ENCODE measurements at places on chromosomes 2 and 18. TPM values are rescaled to one million over a fixed set of nuclear protein-coding genes. Genes with fewer than 3 reads are reported as not detected.
A peak's percentile ranks its signal among the peaks of the same experiment; 100 is the strongest.

Gene ALLC
- total RNA-seq = not detected

Gene SERPINB12
- not detected for total RNA-seq

Gene MAPRE3
- total RNA-seq = 1.7 TPM

Gene IL37
- total RNA-seq = not detected

Gene TWIST2
- total RNA-seq = not detected

- peaks cover 94% of the 10 kb centered on the region for H3K4me1 ChIP-seq
- H3K27ac ChIP-seq = peak overlapping the region; percentile 75
- H3K36me3 ChIP-seq = peaks cover 31% of the 10 kb centered on the region
- no peaks in the 10 kb centered on the region for H3K27me3 ChIP-seq
- peak; percentile 67 for DNase-seq
- H3K4me3 ChIP-seq = peak overlapping the region; percentile 45
Measured at GRCh38 chr18:77068321-77069312, 64.0 kb downstream of the MBP start.

DNA sequence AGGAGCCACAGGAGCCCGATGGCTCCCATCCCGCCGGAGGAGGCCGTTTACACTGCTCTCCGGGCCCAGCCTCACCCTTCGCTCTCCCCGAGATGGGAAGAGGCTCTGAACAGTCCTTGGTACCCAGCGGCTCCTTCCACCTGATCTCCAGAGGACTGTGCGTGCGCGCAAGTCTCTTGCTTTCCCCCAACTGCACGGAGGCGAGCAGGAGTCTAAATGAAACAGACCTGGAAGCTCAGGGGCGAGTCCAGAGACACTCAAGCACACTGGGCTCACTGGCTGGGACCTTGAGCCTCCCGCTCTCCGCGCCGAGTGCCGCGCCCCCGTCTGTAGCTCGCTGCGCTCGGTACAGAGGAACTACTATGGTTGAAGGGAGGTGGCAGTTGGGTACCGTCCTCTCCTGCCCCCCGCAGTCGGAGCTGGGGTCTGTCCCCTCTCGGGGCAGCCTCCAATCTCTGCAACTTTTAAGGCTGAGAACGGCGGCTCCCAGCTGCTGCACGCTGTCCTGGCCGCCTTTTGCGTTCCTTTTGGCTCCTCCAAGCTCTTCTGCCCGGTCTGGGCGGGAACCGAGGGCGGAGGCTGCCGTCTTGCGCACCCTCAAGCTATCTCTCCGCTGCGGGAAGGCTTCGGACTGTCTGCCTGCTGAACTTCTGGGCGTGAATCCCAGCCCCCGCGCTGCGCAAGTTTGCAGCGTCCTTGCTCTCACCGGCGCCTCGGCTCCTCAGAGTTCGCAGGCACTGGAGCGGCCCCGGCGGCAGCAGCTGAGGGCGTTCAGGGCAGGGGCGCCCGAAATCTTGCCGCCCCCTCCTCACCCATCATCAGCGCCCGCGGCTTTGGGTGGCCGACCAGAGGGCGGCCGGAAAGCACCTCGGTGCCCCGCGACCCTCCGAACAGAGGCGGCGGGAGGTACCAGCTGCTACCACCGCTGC lies 491 bp downstream of the ALK start:
- H3K36me3 ChIP-seq = no peaks in the 10 kb centered on the region
- H3K4me3 ChIP-seq = no peak overlapping the region
- peaks cover 21% of the 10 kb centered on the region for H3K27me3 ChIP-seq
- no peak for DNase-seq
- peaks cover 3% of the 10 kb centered on the region for H3K4me1 ChIP-seq

- DNase-seq = no peak
- H3K4me3 ChIP-seq = no peak overlapping the region
- H3K36me3 ChIP-seq = no peaks in the 10 kb centered on the region
Measured at GRCh38 chr2:235533198-235533597, 39.4 kb downstream of the AGAP1 start.

- no peak overlapping the region for H3K27ac ChIP-seq
- DNase-seq = no peak
Measured at GRCh38 chr2:104685591-104685990, 168.3 kb upstream of the POU3F3 start.

DNA sequence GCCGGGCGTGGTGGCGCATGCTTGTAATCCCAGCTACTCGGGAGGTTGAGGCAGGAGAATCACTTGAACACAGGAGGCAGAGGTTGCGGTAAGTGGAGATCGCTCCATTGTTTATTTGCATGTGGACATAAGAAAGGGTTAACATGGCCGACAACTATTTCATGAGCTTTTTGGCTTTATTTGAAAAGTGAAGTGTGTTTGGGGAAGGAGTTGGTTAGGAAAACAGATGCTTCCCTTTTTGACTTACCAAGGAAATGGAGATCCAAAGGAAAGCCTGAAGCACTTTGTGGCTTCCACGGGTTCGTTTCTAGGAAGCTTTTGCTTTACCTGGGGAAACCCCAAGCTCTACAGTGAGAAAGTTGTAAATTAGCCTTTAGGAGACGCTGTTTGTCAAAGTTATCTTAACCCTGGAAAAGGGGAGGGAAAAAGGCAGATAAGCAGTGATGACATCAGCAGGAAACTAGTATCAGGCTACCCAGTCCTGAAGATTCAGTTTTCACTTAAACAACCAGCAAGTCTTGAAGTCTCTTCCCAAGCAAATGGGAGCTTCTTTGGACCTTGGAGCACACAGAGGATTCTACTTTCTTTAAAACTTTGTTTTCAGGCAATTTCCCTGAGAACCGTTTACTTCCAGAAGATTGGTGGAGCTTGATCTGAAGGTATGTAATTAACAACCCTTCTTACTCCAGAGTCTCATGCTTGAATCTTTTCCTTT lies at the start of gene CASP10:
Gene CASP10, plus strand, starts transcription at position 492 of the 715 bp plus-strand sequence. CDS start 2,637 bp downstream, outside the sequence.
- peaks cover 34% of the 10 kb centered on the region for H3K4me1 ChIP-seq
- peak; percentile 82 for DNase-seq
- no peaks in the 10 kb centered on the region for H3K27me3 ChIP-seq
- peak within 1 kb of the TSS; percentile 43 for H3K27ac ChIP-seq
- peaks cover 12% of the 10 kb centered on the region for H3K36me3 ChIP-seq

DNA sequence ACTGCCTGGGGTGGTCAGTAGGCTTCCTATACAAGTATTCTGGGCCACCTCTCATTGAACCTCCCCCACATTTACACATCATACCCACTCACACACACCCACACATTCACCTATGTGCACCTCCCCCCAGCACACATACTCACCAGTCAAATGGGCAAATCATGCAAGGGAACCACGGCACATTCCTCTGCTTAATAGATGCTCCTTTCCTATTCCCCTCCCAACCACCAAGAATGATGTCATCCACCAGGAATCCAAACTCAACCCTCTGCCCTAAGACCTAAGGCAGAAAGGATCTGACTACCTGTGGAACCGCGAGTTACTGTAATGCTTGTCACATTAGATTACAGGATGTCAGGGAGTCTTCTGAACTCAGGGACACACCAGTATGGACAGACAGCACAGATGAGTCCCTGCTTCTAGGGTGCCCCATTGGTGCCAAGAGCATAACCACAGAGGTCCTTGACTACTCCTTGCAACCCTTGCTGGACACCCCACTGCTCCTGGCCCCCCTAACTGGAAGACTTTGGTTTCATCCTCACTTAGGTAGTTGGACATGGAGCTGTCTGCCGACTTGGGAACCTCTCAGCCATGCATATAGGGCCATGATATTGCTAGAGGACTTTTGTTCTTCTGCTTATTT lies 21.5 kb upstream of the CAB39 start:
- no peaks in the 10 kb centered on the region for H3K36me3 ChIP-seq
- no peak overlapping the region for H3K4me3 ChIP-seq
- no peaks in the 10 kb centered on the region for H3K4me1 ChIP-seq
- DNase-seq = no peak

DNA sequence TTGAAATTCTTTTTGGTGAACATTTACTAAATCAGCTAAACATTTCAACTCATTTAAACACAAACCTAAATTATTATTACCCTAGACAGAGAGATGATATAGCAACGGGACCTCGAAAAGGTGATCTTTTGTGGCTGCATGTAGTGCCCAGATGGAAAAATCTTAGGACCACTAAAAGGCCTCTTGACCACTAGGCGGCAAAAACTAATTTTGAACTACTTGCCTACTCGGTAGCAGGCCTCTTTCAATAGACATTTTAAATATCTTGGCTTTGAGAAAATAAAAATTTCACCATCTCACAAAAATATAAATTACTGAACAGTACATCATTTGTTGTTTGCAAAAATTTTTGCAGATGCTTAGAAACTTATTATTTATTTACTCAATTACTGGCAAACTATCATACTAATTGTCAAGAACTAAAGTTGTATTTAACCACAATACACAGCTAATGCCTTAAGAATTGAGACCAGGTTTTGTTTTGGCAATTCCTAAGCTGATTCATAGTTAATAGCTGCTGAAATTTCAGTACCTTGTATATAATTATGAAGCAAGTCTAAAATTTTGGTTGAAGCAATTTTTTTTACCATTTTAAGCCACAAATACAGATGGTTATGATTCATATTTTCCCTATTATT lies 9.4 kb downstream of the COL3A1 start:
- no peaks in the 10 kb centered on the region for H3K36me3 ChIP-seq
- H3K4me1 ChIP-seq = no peaks in the 10 kb centered on the region
- no peaks in the 10 kb centered on the region for H3K27me3 ChIP-seq
- no peak for DNase-seq
- no peak overlapping the region for H3K4me3 ChIP-seq

- H3K36me3 ChIP-seq = no peaks in the 10 kb centered on the region
- H3K27me3 ChIP-seq = no peaks in the 10 kb centered on the region
- no peak overlapping the region for H3K27ac ChIP-seq
- H3K4me3 ChIP-seq = no peak overlapping the region
Measured at GRCh38 chr2:59733567-59733930, 819.9 kb downstream of the BCL11A start.

DNA sequence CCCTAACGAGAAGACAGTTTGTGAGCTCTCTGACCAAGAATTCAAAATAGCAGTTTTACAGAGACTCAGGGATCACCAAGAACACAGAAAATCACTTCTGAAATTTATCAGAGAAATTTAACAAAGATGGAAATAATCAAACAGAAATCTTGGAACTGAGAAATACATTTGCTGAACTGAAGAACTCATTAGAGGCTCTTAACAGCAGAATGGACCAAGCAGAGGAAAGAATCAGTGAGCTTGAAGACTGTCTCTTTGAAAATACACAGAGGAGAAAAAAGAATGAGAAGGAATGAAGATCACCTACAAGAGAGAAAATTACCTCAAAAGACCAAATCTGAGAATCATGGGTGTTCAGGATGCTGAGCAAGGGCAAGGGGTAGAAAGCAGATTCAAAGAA lies 29.7 kb downstream of the ASB1 start:
- no peak overlapping the region for H3K4me3 ChIP-seq
- no peak for DNase-seq
- peaks cover 10% of the 10 kb centered on the region for H3K36me3 ChIP-seq
- H3K27me3 ChIP-seq = no peaks in the 10 kb centered on the region
- no peak overlapping the region for H3K27ac ChIP-seq
- H3K4me1 ChIP-seq = no peaks in the 10 kb centered on the region

GRCh38 chr2:135168204-135168856 lies 116.2 kb downstream of the RAB3GAP1 start:
- H3K36me3 ChIP-seq = peaks cover 79% of the 10 kb centered on the region
- DNase-seq = no peak
- no peaks in the 10 kb centered on the region for H3K4me1 ChIP-seq

DNA sequence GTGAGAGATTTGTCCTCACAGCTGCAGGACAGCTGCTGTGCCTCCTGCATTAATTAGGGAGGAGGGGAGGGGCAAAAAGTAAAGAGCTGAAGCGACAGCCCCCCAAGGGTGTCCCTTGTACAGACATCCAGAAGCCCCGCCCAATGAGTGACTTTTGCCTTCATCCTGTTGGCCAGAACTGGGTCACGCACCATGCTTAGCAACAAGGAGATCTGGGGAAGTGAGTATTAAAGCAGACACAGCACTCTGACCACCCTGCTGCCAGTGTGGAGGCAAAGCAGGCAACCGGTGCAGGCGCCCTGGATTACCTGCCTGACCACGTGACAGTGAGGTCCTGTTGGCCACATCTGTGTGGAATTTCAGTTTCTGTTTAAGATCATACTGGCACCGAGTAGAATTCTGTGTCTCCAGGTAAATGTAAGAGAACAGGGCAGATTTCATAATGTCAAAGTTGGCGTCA lies 21.5 kb upstream of the BIN1 start:
- H3K27me3 ChIP-seq = peaks cover 8% of the 10 kb centered on the region
- no peak for DNase-seq
- H3K27ac ChIP-seq = no peak overlapping the region
- H3K36me3 ChIP-seq = no peaks in the 10 kb centered on the region
- H3K4me1 ChIP-seq = no peaks in the 10 kb centered on the region

Data from CD4-positive, CD25-positive, alpha-beta regulatory T cell (primary cell).